Right lobe of liver (tissue), 6 donors: ENCODE measurements at places on chromosomes 5 and 9. TPM values are rescaled to one million over a fixed set of nuclear protein-coding genes. Genes with fewer than 3 reads are reported as not detected.

SLC9A3 gene
- total RNA-seq, result 1.4 TPM

MED27 gene
- total RNA-seq, result 7.3 TPM

- peaks cover 55% of the 10 kb centered on the region for H3K4me1 ChIP-seq
- H3K27me3 ChIP-seq, result no peaks in the 10 kb centered on the region
- H3K27ac ChIP-seq, result peak overlapping the region; percentile 25
- H3K4me3 ChIP-seq, result no peak overlapping the region
- peaks cover 16% of the 10 kb centered on the region for H3K36me3 ChIP-seq
Observed at GRCh38 chr9:113600871-113601614, 137.5 kb downstream of the RGS3 start.

- no peak for DNase-seq
- H3K27ac ChIP-seq, result no peak overlapping the region
- no peak overlapping the region for H3K4me3 ChIP-seq
- no peaks in the 10 kb centered on the region for H3K27me3 ChIP-seq
Observed at GRCh38 chr5:160082614-160083500, 36.4 kb downstream of the PWWP2A start.

GRCh38 chr5:177964471-177964870 is 31.6 kb downstream of the PROP1 start:
- no peak overlapping the region for H3K4me3 ChIP-seq
- no peaks in the 10 kb centered on the region for H3K36me3 ChIP-seq
- H3K27ac ChIP-seq, result no peak overlapping the region
- no peaks in the 10 kb centered on the region for H3K27me3 ChIP-seq
- DNase-seq, result no peak

DNA sequence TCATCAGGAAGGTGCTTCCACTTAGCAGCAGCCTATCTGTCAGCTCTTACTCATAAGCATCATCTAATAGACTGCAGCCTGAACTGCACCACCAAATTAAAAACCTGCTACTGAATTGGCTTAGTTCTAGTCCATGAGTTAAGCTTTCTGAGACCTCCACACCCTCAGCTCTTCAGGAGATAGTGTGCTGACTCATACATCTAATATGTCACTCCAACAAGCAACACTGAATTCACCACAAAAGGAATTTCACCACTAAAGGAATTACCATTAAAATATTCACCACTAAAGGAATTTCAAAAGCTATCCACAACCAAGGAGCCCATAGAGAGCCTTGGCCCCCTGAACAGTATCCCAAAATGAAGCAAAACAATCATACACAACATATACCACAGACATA is 418.5 kb upstream of the RORB start:
- H3K27ac ChIP-seq, result no peak overlapping the region
- H3K36me3 ChIP-seq, result no peaks in the 10 kb centered on the region
- DNase-seq, result no peak
- H3K4me3 ChIP-seq, result no peak overlapping the region

GRCh38 chr9:127741831-127742434 is 6.8 kb upstream of the TOR2A start:
- H3K36me3 ChIP-seq, result no peaks in the 10 kb centered on the region
- no peak overlapping the region for H3K27ac ChIP-seq
- peak overlapping the region; percentile 16 for H3K4me3 ChIP-seq
- H3K4me1 ChIP-seq, result no peaks in the 10 kb centered on the region
- H3K27me3 ChIP-seq, result no peaks in the 10 kb centered on the region
- DNase-seq, result peak; percentile 70

DNA sequence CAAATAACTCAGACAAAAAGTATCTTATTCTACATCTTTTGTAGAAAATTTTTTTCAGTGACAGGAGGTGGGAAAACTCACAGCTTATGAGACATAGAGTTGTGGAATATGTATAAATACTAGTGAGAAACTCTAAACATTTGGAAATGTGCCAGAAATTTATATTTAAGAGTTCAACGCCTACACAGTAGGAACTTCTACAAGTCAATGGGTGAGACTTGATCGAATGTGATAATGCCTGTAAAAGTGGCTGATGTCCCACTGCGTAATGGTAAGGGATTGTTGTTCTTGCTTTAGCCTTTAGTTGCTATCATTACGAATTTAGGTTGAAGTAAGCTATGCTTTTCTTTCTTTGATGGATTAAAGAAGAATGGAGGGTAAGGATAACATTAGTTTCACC is 40.0 kb upstream of the RICTOR start:
- no peaks in the 10 kb centered on the region for H3K27me3 ChIP-seq
- H3K36me3 ChIP-seq, result no peaks in the 10 kb centered on the region
- no peak overlapping the region for H3K4me3 ChIP-seq
- no peak for DNase-seq

GRCh38 chr5:149337736-149338135 is 7.6 kb upstream of the GRPEL2 start:
- no peaks in the 10 kb centered on the region for H3K4me1 ChIP-seq
- H3K27ac ChIP-seq, result no peak overlapping the region
- H3K36me3 ChIP-seq, result peaks cover 4% of the 10 kb centered on the region
- H3K4me3 ChIP-seq, result no peak overlapping the region
- DNase-seq, result no peak

- no peak for DNase-seq
- no peak overlapping the region for H3K4me3 ChIP-seq
- H3K27ac ChIP-seq, result no peak overlapping the region
- H3K27me3 ChIP-seq, result no peaks in the 10 kb centered on the region
Observed at GRCh38 chr5:10321882-10322281, 14.2 kb upstream of the CMBL start.

- H3K27me3 ChIP-seq, result no peaks in the 10 kb centered on the region
- no peak for DNase-seq
- H3K27ac ChIP-seq, result no peak overlapping the region
- H3K4me1 ChIP-seq, result no peaks in the 10 kb centered on the region
- H3K36me3 ChIP-seq, result no peaks in the 10 kb centered on the region
Observed at GRCh38 chr9:121271368-121272341, 3.7 kb downstream of the GSN start.

DNA sequence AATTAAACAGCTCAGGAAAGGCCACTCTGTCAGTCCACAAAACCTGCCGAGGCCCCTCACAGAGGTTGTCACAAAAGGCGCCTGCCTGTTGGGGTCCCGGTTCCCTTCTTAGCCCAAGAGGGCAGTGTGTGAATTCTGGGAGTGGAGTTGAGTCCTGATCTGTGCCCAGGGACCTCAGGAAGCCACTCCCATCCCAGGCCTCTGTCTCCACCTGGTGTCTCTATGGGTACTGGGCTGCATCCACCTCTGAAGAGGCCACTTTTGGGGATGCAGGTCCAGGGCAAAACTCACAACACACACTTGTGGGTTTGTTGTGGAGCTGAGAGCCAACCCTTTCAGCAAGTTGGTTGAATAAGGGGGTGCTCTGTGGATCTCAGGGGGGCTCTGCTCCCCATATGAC is 74.3 kb upstream of the STXBP1 start:
- H3K4me3 ChIP-seq, result no peak overlapping the region
- H3K27ac ChIP-seq, result no peak overlapping the region
- DNase-seq, result no peak
- H3K4me1 ChIP-seq, result no peaks in the 10 kb centered on the region
- no peaks in the 10 kb centered on the region for H3K27me3 ChIP-seq
- no peaks in the 10 kb centered on the region for H3K36me3 ChIP-seq
